ENCODE measurements at places on chromosomes 5 and 9.

GRCh38 chr5:133930061-133930812, 38.2 kb downstream of the C5orf15 start:
- no peak for DNase-seq

- no peak for DNase-seq
Measured at GRCh38 chr9:124485201-124485600, 22.0 kb downstream of the NR5A1 start.

- no peak for DNase-seq
Measured at GRCh38 chr5:172119921-172120688, 67.9 kb downstream of the STK10 start.

GRCh38 chr9:113369855-113370140, 7.0 kb downstream of the HDHD3 start:
- no peak for DNase-seq

GRCh38 chr9:111993319-111993718, 96.7 kb downstream of the UGCG start:
- no peak for DNase-seq

DNA sequence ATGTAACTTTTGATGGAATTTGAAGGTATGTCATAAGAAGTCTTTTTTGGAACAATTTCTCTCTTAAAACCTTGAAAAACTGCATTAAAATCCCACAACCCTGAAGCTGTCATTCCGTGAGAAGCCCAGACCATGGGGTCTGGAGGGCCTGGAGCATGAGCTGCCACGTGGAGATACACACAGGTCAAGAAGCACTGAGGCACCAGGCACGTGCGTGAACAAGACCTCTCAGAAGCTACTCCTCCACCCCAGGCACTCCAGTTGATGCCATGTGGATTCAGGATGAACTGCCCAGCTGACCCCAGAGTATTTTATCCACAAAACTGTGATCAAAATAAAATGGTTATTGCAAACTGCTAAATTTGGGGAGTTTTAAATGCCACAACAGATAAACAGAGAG, 227.5 kb upstream of the BRINP1 start:
- DNase-seq: no peak

DNA sequence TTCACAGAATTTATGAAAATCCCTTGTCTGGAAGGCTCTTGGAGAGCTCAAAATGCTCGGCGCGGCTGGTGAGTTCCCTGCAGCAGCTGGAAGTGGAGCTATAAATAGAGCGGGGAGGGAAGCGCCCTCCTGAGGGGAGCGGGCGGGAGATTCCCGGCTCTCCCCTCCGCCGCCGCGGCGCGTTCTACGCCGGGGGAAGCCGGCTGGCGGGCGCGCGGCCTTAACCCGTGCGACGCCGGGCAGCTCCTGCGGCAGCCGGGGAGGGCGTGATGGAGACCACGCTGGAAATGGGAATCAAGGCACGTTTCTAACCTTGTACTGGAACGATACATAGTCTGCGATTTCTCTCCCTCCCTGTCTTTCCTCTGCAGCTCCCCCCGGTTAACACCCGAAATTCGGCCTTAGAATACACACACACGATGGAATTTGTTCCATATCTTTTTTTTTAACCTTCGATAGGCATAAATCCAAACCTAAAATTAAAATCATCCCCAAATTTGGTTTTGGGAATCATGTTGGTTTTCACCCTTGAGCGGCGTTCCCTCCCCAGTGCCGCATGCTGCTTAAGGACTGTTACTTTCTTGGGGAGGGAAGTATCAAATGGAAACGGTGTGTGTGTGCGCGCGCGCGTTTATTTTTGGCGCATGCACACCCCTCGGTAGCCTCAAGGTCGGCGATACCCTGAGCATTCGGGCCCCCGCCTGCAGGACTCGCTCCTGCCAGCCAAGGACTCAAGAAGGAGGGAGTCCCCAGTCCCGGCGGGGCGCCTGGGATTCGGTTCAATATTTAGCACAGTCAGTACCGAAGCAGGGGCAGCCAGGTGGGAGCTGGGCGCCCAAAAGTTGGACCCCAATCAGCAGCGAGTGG, 306.3 kb upstream of the KCNN2 start:
- peak; percentile 70 for DNase-seq

Measured in endothelial cell (in vitro differentiated cells).